NCI-H2081 treated with DMSO at 0.1 percent for 48 hours (cell line): ENCODE measurements at places on chromosomes 16 and 17.

- DNase-seq: no peak
Observed at GRCh38 chr17:58531661-58532554, 17.5 kb upstream of the MTMR4 start.

DNA sequence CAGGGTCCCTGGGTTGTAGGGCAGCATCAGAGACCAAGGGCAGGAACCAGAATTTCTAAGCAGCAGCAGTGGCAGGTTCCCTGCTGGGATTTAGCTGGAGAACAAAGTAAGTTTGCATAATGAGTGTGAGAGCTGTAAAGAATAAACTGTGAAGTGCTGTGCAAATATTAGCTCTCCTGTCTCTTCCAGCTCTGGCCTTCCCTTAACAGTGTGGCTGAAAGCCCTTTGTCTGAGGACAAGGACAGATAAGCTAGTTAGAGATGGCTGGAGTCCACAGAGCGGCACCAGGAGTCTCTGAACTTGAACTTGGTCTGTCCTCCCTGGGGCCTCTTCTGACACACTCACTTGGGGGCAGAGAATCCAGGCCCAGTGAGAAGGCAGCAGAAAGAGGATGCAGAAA lies 98.2 kb upstream of the WSCD1 start:
- DNase-seq: no peak

- no peak for DNase-seq
Observed at GRCh38 chr17:17494870-17495535, 1.2 kb downstream of the RASD1 start.

GRCh38 chr16:85917959-85918358 lies 19.0 kb downstream of the IRF8 start:
- DNase-seq: no peak

- peak; percentile 0 for DNase-seq
Observed at GRCh38 chr16:56603589-56603988, 4.8 kb upstream of the MT2A start.

- DNase-seq: no peak
Observed at GRCh38 chr16:82156761-82157533, 13.1 kb downstream of the MPHOSPH6 start.

- DNase-seq: no peak
Observed at GRCh38 chr17:50270435-50271362, 3.6 kb upstream of the TMEM92 start.

GRCh38 chr17:41528959-41529353 lies 848 bp upstream of the KRT19 start:
- DNase-seq: no peak

GRCh38 chr16:89049484-89050118 lies 44.1 kb upstream of the ACSF3 start:
- no peak for DNase-seq
